ENCODE measurements at places on chromosomes 7 and 10. TPM values are rescaled to one million over a fixed set of nuclear protein-coding genes. Genes with fewer than 3 reads are reported as not detected.

GRCh38 chr10:43078175-43078985 lies 1.5 kb downstream of the RET start:
- no peak for DNase-seq
- H3K27me3 ChIP-seq = peaks cover 38% of the 10 kb centered on the region
- no peak overlapping the region for H3K4me3 ChIP-seq

DNA sequence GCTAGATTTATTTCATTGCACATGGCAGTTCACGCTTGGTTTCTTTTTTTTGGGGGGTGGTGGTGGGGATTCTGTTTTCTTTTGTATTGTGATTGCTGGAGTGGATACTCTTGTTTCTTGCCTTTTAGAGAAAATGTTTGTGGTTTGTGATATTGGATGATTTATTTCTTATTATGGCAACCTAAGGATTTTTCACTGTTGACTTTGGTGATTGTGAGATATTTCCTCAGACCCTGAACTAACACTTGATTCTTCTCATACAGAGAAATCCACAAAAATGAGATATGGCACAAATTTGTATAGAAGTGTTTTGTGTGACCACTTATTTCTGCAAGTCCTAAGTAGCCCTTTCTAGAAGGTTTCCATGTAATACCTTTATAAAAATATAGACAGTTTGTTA lies 871.1 kb downstream of the LRMDA start:
- no peaks in the 10 kb centered on the region for H3K27me3 ChIP-seq
- H3K36me3 ChIP-seq = no peaks in the 10 kb centered on the region

Gene MBL2
- total RNA-seq = not detected

DNA sequence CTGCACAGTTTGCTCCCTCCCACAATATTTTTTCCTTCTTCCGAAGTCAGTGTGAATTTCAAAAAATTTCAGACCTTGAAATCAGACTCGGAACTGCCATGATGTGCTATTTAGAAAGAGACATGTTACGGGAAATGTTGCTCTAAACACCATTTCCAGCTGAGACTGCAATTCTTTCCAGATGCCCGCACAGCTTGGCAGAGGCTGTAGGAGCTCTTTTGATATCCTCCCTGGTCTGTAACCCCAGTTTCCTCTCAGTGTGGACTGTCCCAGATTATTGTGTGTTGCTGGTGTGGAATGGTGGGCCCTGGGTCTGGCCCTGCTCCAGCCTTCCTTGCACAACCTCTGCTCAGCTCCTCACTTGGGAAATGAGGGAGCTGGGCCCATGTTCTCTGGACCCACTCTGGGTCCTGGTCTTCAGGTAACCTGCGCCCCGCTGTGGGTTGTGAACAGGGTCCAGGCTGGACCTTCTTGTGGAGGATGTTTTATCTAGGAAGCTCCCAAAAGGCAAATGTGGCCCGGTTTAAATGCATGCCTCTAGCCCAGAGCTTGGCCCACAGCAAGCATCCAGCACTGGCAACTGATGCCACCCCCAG lies 172.8 kb upstream of the CXCL12 start:
- DNase-seq = no peak
- H3K27ac ChIP-seq = peak overlapping the region; percentile 65
- no peak overlapping the region for H3K4me3 ChIP-seq
- H3K4me1 ChIP-seq = peaks cover 23% of the 10 kb centered on the region
- H3K27me3 ChIP-seq = no peaks in the 10 kb centered on the region

DNA sequence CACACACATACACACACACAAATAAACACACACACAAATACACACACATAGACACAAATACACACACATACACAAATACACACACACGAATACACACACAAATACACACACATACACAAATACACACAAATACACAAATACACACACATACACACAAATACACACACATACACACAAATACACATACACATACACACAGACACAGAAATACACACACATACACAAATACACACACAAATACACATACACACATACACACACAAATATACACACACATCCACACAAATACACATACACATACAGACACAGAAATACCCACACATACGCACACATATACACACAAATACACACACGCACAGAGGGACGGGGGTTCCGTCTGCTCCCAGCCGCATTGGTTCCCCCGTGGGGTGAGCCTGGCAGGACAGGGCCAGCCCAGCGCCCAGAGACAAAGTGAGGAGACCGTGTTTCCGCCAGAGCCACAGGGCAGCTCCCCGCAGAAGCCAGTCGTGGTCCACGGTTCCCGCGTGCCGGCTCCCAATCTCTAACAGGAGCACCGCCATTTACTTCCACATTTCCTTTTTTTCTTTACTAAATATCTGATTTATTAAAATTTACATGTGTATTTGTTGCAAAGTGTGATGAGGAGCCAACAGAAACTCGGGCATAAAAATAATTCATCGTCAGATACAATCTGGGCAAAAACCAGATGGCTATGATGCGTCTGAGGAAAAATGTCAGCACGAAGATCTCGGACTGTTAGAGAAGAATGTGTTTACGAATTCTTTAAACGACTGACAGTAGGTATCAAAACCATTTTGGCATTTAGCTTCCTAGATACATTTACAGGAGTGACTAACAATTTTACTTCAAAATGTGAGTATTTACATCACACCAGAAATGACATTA lies 3.1 kb upstream of the KNDC1 start:
- H3K27ac ChIP-seq = no peak overlapping the region
- H3K4me1 ChIP-seq = no peaks in the 10 kb centered on the region
- H3K27me3 ChIP-seq = peaks cover 29% of the 10 kb centered on the region
- no peak for DNase-seq
- no peaks in the 10 kb centered on the region for H3K36me3 ChIP-seq

- H3K36me3 ChIP-seq = no peaks in the 10 kb centered on the region
- no peaks in the 10 kb centered on the region for H3K27me3 ChIP-seq
- no peak for DNase-seq
- peaks cover 17% of the 10 kb centered on the region for H3K4me1 ChIP-seq
Measured at GRCh38 chr7:34011696-34012095, 106.4 kb downstream of the BMPER start.

Gene CYP26C1
- not detected for total RNA-seq

DNA sequence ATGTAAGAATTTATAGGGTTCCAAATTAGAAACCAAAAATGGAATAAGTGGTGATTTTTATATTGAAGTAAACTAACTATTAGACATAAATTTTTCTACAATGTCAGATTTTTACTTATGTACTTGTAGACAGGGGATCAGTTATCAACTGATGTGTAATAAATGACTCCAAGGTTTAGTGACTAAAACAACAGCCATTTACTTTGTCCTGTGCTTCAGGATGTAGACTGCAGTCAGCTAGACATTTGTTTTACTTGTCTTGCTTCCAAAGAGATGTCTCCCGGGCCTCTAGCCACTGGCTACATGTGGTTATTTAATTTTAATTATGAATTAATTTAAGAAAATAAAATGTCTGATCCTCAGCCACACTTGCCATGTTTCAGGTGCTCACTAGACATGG lies 249.7 kb upstream of the IGFBP3 start:
- H3K36me3 ChIP-seq = no peaks in the 10 kb centered on the region
- peak overlapping the region; percentile 18 for H3K27ac ChIP-seq
- DNase-seq = no peak
- H3K27me3 ChIP-seq = no peaks in the 10 kb centered on the region
- H3K4me1 ChIP-seq = peaks cover 13% of the 10 kb centered on the region

Gene CRPPA
- total RNA-seq = 3.3 TPM

- H3K4me3 ChIP-seq = no peak overlapping the region
- H3K36me3 ChIP-seq = no peaks in the 10 kb centered on the region
- no peak overlapping the region for H3K27ac ChIP-seq
- DNase-seq = no peak
- peaks cover 5% of the 10 kb centered on the region for H3K27me3 ChIP-seq
- no peaks in the 10 kb centered on the region for H3K4me1 ChIP-seq
Measured at GRCh38 chr7:127608446-127608845, 9.5 kb downstream of the PAX4 start.

- H3K36me3 ChIP-seq = no peaks in the 10 kb centered on the region
- H3K27me3 ChIP-seq = no peaks in the 10 kb centered on the region
- H3K27ac ChIP-seq = no peak overlapping the region
- H3K4me1 ChIP-seq = peaks cover 12% of the 10 kb centered on the region
- no peak for DNase-seq
Measured at GRCh38 chr10:35632027-35632426, 10.1 kb downstream of the FZD8 start.

GRCh38 chr7:140541513-140542227 lies 62.4 kb upstream of the MKRN1 start:
- H3K27me3 ChIP-seq = no peaks in the 10 kb centered on the region
- peaks cover 27% of the 10 kb centered on the region for H3K4me1 ChIP-seq
- H3K36me3 ChIP-seq = peaks cover 32% of the 10 kb centered on the region

Gene MARCHF5
- 48.9 TPM for total RNA-seq

DNA sequence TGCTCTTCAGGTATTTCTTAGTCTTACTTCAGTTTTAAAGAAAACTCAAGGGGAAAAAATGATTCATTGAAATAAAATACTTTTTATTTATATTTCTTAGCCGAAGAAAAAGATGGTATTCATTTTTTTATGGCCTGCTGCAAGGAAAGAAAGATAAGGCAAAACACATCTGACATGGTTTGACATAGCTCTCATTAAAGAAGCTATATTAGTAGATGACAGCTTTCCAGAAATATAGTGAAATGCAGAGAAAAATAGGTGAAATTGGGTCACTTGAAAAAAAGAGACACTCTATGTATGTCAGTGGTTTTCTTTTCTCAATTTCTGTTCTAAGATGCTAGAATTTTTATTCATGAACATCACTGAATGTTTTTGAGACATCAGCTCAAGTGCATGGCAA lies 438.3 kb downstream of the PLXDC2 start:
- H3K4me1 ChIP-seq = no peaks in the 10 kb centered on the region
- H3K4me3 ChIP-seq = no peak overlapping the region
- peaks cover 1% of the 10 kb centered on the region for H3K36me3 ChIP-seq
- no peak for DNase-seq
- no peaks in the 10 kb centered on the region for H3K27me3 ChIP-seq
- H3K27ac ChIP-seq = no peak overlapping the region

DNA sequence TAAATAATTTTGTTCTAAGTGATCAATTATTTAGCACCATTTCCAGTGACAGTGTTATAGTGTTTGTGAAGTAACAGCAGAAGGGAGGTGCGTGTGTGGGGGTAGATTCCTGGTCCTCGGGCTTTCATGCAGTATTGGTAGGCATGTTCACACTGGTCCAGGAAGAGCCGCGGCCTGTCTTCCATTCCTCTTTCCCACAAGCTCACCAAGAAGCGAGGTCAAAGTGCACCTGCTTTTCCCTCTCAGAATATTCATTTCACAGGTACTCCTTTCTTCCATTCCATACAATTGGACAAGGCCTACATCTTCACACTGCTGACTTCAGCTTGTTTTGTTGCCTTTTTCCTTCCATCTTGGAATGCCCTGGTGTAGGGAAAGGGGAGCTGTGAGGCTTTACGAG lies 151.8 kb upstream of the CELF2 start:
- H3K27me3 ChIP-seq = no peaks in the 10 kb centered on the region
- H3K4me3 ChIP-seq = no peak overlapping the region
- no peak for DNase-seq

Gene FOXI2
- total RNA-seq = not detected

Gene ASB15
- total RNA-seq = not detected

Gene LOXL4
- 2.9 TPM for total RNA-seq

DNA sequence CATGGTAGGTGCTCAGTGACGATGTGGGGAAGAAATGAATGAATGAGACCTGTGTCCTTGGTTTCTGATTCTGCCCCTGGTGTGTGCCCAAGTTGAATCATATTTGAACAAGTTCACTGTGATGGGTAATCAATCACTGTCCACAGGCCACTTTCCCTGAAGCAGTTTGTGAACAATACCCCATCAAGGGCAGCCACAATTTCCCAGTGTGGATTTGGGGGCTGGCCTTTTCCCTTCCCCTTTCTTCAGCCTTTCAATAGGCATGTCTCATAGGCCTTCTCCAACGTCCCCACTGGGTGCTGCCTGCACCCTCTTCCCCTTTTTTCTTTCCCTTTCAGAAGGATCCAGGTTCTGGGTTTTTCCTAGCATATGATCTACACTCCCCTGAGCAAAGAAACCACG lies 64.7 kb downstream of the CREB5 start:
- no peak overlapping the region for H3K4me3 ChIP-seq
- H3K27ac ChIP-seq = no peak overlapping the region
- peaks cover 2% of the 10 kb centered on the region for H3K27me3 ChIP-seq

DNA sequence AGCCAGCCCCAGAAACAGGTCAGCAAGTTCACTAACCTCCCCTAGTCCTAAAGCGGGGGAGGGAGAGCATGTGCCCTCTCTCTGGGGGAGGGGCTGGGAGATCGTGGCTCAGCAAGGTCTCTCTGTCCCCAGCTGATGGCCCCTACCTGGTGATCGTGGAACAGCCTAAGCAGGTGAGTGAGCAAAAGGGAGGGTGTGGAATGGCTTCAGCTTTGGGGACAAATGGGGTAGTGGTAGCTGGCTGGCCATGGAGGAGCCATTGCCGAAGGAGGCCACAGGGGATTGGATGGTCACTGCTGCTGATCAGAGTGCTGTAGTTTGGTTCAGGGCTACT lies 779 bp downstream of the NFKB2 start:
- no peaks in the 10 kb centered on the region for H3K27me3 ChIP-seq
- H3K36me3 ChIP-seq = peaks cover 4% of the 10 kb centered on the region
- no peak for DNase-seq
- H3K4me3 ChIP-seq = peak overlapping the region; percentile 87

GRCh38 chr10:11015446-11015934 lies 2.2 kb upstream of the CELF2 start:
- peaks cover 8% of the 10 kb centered on the region for H3K27me3 ChIP-seq
- no peak for DNase-seq
- no peak overlapping the region for H3K4me3 ChIP-seq
- H3K36me3 ChIP-seq = no peaks in the 10 kb centered on the region
- peaks cover 13% of the 10 kb centered on the region for H3K4me1 ChIP-seq
- no peak overlapping the region for H3K27ac ChIP-seq

Gene CDK14
- total RNA-seq = 131 TPM

DNA sequence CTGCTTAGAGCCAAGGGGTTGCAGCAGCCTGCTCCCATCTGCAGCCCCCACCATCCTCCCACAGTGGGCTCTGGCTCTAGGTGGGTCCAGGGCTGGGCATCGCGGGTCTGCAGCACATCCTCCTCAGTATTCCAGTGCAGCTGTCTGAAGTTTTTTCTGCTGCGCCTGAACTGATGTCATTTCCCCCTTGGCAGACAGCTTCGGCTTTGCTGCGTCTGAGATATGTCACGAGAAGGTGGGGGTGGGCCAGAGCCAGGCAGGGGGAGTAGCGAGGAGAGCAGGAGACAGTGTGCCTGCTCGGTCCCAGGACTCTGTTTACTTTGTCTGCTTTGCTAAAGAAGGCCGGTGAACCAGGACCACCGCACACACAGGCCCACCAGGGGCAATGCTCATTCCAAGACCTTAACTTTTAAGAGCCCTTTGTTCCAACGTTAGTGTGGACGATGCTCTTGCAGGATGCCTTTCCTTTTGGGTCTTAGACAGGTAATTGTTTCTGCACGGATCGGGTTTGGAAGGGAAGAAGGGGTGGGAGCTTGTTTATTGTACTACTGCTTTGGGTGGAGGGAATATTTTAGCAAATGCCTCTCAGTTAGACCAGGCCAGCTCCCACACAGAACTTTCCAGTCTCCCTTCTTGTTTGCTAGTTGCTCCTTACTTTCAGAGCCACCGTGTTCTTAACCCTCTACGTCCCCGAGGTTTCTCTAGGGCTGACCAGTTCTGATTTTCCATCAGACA lies 32.4 kb downstream of the WBP1L start:
- H3K27ac ChIP-seq = peak overlapping the region; percentile 94
- H3K27me3 ChIP-seq = no peaks in the 10 kb centered on the region
- DNase-seq = no peak
- H3K36me3 ChIP-seq = no peaks in the 10 kb centered on the region
- peak overlapping the region; percentile 76 for H3K4me3 ChIP-seq

Gene UROS
- 68.0 TPM for total RNA-seq

All from osteocyte (in vitro differentiated cells).